ENCODE measurements at places on chromosomes 5 and 9. TPM values are rescaled to one million over a fixed set of nuclear protein-coding genes. Genes with fewer than 3 reads are reported as not detected.

DNA sequence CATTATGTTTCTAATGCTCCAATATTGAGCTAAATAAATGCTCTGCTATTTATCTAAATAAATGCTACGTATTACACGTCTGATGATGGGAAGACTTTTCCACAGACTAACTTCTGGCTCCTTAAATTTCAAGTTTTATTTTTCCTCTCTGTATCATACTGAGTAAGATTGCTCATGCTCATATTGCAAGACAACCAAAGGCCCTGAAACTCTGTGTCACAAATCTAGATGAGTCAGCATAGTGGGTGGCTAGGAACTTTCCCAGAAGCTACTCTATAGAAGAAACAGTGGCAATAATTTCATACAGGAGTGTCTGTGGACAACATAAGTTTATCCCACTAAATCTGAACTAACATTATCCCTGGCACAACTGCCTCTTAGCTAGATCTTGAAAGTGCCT lies 53.0 kb upstream of the RFX3 start:
- DNase-seq: peak; percentile 63

The ITGA2 gene
- total RNA-seq: 171 TPM

DNA sequence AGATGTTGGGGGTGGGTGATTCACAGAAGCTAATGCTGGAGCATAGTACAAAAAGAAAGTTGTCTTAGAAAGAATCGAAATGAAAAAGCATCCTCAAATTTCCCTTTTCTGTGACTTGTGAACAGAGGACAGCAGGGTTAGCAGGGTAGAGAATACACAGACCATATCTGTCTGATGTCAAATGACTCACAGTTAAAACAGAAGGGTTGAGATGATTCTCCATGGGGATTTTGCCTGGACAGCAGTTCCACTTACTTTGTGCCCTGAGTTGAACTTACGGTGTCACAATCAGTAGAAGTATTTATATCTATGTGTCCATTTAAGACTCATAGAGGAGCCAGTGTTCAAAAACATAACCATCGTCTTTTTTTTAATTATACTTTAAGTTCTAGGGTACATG lies 801.6 kb downstream of the KCTD16 start:
- DNase-seq: peak; percentile 16

DNA sequence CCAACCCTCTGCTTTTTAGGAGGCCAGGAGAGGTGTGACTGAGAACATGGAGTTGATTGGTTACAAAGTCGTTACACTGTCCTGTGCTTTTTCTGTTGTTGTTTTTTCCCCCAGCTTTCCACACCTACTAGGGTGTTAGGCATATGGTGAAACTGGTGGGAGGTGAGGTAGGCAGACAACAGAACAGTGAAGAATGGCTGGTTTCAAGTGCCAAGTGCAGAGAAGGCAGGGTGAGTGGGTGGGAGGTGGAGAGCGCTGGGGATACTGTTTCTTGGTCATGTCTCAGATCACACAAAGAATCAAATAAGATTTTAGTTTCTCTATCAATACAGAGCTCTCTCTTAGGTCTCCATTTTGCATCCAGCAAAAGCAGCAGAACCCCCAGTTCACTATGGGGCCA lies 2.2 kb upstream of the SPTAN1 start:
- DNase-seq: no peak

DNA sequence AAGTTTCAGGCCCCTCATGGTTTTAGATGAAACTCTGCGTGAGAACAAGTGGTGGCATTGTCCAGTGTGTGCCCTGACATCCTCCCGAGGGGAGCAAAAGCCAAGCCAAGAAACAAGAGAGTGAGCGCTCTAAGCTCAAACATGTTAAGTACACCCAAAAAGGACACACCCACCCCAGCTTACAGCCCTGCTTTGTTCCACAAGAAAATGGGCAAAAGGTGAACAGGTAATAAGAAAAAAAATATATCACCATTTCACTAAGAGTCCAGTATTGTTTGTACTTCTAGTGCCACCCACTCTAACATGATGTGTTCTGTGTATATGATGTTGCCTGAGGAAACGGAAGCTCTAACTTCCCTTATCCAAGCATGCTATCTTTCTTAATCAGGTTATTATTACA lies 278.2 kb downstream of the SLIT3 start:
- DNase-seq: no peak

DNA sequence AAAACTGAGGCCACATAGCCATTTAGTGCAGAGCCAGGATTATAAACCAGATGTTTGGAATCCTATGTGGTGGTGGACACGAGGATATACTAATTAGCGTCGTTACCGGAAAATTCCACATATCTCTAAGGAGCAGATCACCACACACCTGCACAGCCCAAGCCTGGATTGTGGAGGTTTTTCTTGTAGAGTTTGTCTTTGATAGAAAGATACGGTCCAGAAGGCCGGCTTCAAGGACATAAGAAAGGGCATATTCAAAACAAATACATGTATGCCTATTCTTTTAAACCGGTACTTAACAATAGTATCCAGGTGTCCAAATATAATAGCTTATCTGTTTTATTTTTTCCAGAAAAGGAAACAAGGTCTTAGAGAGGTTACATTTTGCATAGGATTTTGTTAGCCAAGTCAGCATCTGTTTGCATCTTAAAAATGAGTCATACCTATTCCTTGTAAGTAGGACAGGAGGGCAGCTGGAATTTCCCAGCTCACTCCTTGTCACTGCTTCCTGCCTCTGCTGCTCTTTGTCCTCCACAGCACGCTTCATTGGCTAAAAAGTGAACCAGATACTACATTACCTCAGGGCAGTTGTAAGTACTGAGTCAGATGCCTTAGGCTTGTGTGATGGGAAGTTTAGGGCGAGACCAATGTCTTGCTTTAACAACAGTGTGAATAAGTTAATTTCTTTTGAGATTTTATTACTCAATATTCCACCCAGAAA lies 3.6 kb downstream of the TMC1 start:
- DNase-seq: peak; percentile 96

The PCDHA2 gene
- 0.09 TPM for total RNA-seq

DNA sequence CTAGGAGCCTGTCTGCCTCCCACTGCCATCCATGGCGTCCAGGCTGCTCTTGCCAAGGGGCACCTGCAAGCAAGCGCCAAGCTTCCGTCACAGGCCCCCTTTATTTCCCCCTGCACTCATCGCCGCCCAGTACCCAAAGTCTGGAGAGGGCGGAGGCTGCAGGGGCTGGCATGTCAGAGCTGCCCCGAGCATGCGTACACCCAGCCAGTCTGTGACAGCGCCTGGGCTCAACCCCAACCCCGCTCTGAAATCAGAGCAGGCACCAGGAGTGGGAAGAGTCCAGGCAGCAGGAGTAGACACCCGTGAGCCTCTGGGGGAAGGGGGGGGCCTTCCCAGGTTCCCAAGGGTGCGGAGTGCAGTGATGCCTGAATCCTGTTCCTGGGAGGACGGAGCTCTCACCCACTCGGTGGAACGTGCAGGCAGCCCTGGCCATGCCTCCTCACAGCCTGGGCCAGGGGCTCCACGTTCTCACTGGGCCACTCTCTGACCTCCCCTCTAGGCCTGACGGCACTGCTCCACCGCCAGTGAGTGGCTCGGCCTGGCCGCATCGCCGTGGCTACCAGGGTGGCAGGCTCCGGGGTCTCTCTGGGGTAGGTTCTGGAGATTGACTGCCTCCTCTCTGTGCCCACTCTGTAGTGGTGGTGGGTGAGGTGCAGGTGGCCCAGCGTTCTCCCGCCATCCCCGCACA lies 469.0 kb downstream of the CDH9 start:
- DNase-seq: no peak

DNA sequence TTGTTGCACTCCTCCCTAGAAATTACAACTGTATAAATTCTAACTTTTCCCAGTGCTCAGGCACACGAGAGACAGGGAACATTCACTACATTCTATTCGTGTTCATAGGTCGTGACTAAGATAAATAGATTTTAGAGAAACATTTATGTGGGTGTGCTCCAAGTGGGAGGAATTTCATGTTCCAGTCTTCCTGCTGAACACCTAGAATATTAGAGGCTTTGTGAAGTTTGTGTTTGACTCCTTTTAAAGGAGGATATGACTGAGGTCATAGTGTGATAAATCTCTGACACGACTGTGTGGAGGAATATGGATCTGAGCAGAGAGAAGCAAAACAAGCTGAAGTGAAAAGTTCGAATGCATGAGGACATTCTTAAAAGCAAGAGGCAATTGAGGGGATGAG lies 355.3 kb downstream of the ZSWIM6 start:
- no peak for DNase-seq

GRCh38 chr5:43042176-43042625 lies 2.1 kb upstream of the ANXA2R start:
- peak; percentile 70 for DNase-seq

DNA sequence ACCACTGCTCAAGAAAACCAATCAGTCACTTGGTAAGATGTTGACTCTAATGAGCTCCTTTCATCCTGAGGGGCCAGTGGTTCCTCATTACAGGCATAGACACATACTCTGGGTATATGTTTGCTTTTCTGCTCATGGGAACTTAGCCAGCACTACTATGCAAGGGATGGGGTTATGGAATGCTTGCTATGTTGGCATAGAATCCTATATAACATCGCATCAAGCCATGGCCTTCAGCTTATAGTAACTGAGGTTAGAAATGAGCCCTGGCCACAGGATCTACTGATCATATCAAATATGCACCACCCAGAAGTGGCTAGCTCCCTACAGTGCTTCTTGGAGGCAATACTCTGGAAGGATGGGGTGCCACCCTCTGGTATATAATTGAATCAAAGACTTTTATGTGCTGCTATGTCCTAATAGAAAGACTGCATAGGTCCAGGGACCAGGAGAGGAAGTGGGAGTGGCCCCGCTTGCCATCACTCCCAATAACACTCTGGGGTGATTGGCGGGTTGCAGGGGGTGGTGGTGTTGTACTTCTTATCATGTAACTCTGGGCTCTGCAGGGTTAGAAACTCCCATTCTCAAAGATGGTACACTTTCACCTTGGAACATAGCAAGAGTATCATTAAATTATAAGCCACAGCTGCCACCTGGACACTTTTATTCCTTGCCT lies 70.3 kb downstream of the ZNF366 start:
- DNase-seq: peak; percentile 49

GRCh38 chr5:14958188-14958587 lies 86.6 kb upstream of the ANKH start:
- DNase-seq: peak; percentile 57

DNA sequence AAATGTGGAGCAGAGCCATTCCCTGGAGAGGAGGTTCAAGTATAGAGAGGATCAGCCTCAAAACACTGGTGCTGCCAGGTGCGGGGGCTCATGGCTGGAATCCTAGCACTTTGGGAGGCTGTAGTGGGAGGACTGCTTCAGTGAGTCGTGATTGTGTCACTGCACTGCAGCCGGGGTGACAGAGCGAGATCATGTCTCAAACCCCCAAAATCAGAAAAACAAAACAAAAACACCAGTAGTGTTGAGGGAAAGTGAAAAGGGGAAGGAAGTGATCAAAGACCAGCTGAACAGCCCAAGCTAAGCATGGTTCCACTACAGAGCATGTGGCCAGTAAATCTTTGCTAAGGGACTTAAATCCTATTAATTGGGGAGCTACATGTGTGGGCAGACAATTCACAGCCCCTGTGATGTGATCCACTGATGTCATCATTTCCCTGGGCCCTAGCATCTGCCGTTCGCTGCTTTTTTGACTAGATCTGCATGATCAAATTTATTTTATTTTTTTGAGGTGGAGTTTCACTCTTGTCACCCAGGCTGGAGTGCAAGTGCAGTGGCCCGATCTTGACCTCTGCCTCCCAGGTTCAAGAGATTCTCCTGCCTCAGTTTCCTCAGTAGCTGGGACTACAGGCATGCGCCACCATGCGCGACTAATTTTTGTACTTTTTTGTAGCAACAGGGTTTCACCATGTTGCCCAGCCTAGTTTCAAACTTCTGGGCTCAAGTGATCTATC lies 2.7 kb upstream of the PCBD2 start:
- peak; percentile 14 for DNase-seq

DNA sequence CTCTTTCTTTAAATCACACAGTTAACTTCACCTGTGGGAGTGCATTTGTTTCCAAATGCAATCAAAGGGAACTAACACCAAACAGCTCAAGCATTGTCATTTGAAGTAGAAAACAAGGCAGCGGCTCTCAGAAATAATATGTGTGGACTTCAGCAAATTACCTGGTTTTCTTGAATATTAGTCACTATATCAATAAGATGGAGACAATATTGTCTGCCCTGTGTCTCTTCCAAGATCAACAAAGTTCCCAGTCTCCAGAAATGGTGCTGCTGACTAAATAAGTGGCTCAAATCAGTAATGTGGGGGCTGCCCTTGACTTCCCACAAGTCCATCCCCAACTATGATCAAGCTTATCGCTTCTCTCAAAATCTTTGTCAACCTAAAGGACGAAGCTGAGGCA lies 53.1 kb upstream of the CEMIP2 start:
- no peak for DNase-seq

DNA sequence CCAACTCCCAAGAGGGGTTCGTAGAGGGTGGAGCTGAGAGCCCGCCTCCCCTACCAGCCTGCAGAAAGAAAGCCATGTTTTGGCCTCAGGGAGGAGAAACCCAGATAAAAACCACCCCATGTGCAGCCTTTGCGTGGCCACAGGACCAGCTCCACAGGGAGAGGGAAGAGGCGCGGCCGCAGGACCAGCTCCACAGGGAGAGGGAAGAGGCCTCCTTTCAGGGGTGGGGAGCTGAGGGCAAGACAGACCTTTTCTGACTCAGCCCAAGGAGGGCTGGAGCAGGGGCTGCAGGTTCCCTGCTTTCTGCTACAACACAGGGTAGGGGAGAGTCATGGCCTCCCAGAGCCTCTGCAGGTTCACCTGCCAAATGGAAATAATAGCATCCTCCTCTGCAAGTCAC lies 37.6 kb upstream of the KCNMB1 start:
- DNase-seq: no peak

The CA9 gene
- 1.5 TPM for total RNA-seq

DNA sequence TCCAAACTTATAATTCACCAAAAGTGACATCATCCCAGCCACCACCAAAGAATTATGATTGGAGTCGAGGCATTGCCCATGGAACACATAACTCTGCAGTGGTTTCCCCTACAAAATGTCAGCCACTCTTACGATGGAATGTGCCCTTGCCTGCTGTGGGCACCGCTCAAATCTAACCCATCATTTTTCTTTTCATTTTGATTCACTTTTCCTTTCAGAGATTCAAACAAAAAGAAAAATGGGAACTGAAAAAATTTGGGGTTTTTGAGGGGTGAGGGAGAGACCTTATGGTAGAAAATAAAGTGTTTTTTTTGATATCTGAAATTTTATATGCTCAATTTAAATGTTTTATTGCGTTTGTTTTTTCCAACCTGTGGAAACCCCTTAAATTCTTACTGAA lies 28.1 kb downstream of the SMARCA2 start:
- DNase-seq: no peak

- DNase-seq: no peak
Observed at GRCh38 chr5:158349987-158350386, 491.0 kb upstream of the CLINT1 start.

The ANKHD1 gene
- 145 TPM for total RNA-seq
